ENCODE measurements at places on chromosomes 3 and 15.
A peak's percentile ranks its signal among the peaks of the same experiment; 100 is the strongest.

GRCh38 chr3:153628591-153628990 lies 466.6 kb downstream of the RAP2B start:
- DNase-seq: no peak

GRCh38 chr15:99247062-99247461 lies 2.3 kb downstream of the TTC23 start:
- DNase-seq: no peak

DNA sequence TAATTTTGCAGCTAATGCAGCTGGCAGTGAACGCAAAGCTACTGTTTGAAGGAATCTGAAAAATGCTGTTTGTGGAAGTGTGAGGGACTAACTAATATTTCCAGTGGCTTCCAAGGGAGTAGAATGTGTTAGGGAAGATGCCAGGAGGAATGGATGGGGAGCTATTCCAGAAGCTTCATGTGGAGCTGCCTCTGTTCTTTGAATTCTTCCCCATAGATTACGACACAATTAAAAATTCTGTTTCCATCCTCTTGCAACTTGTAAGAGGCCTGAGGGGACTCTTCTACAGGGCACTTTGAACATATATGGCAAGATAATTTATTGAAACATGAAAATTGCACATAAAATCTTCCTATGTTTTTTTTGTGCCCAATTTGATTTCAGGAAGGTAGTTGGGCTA lies 74.3 kb upstream of the CTXND1 start:
- no peak for DNase-seq

DNA sequence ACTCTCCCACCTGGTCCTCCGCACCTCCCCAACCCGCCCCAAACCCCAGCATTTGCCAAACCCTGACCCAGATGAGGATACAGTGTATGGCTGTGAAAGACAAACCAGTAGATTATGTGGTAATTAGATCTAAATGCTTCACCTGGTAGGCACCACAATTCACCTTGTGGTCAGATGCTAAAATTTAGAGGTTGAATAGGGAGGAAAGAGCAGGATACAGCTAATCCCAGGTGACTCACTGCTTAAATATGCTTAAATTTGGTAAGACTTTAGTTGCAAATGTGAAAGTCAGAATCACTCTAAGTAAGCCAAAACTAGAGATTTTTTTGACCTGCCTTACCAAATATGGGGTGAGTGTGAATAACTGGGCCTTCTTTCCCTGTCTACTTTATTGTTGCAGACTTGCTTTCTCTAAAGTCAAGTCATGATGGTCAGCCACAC lies 105.5 kb downstream of the MME start:
- no peak for DNase-seq

- DNase-seq: no peak
Measured at GRCh38 chr3:120796976-120797375, 54.4 kb downstream of the GTF2E1 start.

DNA sequence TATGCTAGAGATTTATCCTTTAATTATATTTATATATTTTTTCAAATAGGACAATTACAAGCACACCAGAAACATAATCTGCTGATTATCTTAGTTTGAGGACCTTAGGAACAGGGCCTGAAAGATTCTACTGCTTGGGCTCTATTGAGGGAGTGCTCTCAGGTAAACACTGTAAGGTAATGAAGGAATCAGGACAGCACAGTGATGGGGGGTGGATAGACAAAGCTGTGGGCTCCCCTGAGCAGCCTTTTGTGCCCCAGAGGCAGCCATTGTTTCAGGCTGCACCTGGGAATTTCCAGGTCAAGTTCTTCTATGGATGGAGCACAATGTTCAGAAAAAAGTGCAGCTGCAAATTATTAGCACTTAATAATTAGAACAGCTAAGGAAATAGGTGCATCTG lies 848.0 kb upstream of the CADM2 start:
- no peak for DNase-seq

DNA sequence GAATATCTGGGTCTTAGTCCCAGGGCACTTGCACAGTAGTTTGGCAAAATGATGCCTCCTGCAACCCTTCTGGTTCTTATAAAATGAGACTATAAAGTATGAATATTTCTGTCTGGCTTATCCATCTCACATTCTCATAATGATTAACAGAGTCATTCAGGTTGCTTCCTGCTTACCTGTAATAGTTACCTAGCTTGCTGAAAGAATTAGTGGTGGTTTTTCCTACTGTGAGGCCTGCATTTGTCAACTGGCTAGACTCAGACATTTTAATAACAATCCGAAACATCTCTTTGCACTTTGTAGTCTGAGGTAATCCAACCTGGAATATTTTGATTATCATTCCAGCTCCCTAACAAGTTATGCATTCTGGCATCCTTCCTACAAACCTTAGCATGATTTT lies 75.6 kb upstream of the POU1F1 start:
- no peak for DNase-seq

GRCh38 chr15:90241343-90242192 lies 7.6 kb downstream of the GDPGP1 start:
- DNase-seq: no peak

GRCh38 chr15:57152666-57153539 lies 223.4 kb upstream of the CGNL1 start:
- DNase-seq: no peak

GRCh38 chr3:171564748-171565480 lies 104.7 kb upstream of the TNIK start:
- DNase-seq: no peak

DNA sequence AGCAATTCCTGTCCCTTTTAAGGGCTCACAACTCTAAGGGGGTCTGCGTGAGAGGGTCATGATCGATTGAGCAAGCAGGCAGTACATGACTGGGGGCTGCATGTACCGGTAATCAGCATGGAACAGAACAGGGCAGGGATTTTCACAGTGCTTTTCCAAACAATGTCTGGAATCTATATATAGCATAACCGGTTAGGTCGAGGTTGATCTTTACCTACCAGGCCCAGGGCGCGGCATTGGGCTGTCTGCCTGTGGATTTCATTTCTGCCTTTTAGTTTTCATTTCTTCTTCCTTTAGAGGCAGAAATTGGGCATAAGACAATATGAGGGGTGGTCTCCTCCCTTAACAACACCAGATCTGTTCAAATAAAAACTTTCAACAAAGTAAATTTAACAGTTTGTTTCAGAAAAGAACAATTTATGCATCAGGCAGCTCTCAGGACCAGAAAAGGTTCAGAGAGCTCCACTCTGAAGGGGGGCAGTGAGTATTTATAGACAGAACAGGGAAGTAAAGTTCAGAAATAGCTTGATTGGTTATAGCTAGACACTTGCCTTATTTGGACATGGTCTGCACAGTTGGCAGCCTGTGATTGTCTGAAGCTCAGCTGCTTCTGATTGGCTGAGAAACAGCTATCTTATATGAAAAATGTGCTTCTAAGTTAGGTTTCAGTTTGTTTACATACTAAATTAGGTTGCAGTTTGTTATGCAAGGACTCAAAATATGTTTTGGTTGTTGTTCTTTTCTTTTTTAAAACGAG lies 17.2 kb upstream of the B4GALT4 start:
- DNase-seq: peak; percentile 29
